ENCODE measurements at places on chromosomes 1 and 21.

- DNase-seq: no peak
Observed at GRCh38 chr21:44962403-44962966, 22.7 kb downstream of the SLX9 start.

DNA sequence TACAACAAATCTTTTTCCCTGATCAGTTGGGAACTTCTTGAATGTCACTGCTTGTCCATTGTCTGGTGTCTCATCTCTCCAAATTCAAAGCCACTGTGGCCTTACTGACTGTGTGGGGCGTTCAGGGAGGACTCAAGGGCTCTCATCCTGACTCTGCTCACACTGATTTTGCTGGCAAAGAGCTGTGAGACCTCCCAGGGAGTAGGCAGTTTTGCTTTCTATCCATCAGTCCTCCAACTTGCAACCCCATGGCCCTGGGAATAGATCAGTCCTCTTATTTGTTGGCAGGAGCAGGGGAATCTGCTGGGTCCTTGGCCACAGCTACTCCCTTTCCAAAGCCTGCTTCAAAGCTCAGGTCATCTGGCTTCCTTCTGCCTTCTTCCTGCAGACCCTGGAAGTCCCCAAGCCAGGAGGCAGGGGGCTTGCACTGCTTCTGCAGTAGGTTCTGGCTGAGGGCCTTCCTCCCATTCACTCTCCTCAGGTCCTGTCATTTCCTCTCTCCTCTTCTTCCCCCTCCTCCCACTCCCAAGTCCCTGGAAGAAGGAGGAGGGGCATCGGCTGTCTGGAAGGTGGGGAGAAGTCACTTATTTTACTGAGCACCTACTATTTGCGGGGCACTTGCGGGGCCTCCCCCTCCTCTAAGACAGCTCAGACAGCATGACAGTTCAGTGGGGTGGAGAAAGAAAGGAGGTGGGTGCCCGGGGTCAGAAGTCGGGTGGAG is 876 bp upstream of the NAV1 start:
- DNase-seq: no peak

DNA sequence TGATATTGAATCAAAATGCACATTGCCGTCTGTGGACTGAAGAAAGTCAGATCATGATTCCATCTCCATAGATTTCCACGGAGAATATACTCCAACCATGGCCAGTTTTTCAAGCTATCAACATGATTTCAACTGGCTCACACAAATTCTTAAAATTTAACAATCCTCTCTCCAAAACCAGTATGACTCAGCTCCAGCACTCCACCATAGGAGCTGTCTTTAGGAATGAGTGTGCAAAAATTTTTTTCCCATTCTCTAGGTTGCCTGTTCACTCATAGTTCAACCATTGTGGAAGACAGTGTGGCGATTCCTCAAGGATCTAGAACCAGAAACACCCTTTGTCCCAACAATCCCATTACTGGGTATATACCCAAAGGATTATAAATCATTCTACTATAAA is 40.8 kb downstream of the RGL1 start:
- no peak for DNase-seq

GRCh38 chr1:221886743-221887414 is 145.0 kb upstream of the DUSP10 start:
- DNase-seq: no peak

DNA sequence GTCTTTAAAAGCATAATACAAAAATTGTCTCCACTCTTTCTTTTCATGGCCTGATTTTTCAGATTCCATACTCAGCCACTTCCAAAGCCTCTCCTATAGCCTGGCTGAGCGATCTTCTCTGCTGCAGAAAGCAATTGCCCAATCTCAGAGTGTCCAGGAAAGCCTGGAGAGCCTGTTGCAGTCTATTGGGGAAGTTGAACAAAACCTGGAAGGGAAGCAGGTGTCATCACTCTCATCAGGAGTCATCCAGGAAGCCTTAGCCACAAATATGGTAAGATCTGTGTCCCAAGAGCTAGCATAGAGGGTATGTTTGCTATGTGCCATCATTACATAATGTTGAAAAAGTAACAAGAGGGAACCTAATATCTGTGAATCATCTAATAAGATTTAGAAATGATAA is 130.7 kb upstream of the BMP8A start:
- no peak for DNase-seq

Measured in NCI-H2227 treated with DMSO at 0.1 percent for 48 hours (cell line).